Fibroblast of mammary gland (primary cell): ENCODE measurements at places on chromosomes 5 and 9.

- peak; percentile 90 for DNase-seq
Observed at GRCh38 chr5:10528056-10528816, 35.6 kb upstream of the ANKRD33B start.

DNA sequence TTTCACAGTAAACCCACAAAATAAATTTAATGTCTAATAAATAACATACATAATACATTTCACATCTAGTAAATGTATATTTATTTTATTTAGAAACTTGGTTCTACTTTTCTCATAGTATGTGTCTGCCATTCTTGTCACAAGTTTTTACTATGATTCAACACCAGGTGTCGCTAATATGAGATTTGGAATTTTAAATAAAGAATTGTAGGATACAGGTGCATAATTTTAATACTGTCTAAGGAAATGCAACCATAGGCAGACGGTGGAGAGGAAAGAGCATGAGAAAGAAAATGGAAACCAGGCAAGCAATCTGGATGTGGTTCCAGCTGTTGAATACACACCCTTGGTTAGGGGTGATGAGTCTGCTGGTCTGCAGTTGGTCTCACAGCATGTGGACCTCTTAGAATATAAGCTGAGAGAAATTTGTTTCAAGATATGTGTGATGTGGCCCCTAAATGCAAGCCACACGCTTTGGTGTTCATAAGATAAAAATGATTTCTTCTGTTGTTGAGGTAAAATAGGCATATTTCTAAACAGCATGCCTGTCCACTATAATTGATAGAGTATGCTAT lies 114.7 kb upstream of the TXNDC8 start:
- peak; percentile 32 for DNase-seq

- peak; percentile 19 for DNase-seq
Observed at GRCh38 chr9:101705135-101705661, 33.2 kb downstream of the GRIN3A start.

DNA sequence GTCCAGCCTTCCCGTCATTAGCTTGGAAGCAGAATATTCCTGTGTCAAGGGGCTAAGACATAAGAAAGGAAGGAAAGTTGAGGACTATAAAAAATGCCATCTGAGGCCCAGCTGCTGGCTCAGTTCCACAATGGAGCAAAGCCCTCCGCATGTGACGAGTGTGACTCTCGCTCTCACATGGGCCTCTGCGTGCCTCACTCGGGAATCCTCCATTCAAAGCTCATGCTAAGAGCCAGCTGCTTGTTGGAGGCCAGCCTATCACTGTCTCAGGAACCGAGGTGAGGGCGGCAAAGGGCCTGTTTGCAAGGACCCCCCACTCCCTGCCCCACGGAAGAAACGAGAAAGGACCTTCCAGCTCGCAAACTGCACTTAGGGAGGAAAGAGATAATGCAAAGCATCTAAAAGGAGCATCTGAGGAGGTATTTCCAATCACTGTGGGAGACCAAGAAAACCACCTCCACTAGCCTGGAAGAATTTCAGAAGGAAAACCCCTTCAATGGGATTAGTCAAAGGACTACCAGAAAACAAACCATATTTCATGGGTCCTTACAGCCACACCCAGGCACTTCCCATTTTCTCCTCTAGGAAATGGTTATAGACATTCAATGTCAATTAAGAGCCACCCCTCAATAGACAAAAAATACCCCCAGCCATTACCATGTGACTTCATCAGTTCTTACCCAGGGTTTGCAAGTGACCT lies 95.3 kb downstream of the PRRT1B start:
- DNase-seq, result no peak

DNA sequence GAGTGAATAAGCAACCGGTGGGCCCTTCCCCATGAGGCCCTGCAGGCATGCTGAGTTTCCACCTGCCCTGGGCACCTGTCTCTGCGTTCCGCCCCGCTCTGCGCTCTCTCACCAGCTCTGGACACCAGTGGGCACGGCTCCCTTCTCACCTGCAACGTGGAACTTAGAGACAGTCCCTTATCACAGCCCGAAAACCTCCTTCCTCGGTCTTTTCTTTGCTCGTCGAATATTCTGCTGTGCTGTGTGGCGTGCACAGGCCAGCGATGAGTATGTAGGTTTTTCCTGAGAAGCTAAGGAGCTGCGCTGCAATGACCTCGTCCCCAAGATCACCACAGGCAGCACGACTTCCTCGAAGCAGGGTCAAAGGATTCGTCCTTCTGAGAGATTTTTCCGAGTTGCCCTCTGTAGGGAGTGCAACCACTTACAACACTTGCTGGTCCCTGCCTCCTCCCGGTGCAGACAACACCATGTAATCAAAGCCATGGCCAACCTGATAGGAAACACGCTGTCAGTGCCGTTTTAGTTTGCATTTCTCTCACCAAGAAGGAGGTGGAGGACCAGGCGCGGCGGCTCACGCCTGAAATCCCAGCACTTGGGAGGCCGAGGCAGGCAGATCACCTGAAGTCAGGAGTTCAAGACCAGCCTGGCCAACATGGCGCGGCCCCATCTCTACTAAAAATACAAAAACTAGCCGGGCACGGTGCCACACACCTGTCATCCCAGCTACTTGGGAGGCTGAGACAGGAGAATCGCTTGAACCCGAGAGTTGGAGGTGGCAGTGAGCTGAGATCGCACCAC lies 27.2 kb upstream of the NOTCH1 start:
- DNase-seq, result no peak

DNA sequence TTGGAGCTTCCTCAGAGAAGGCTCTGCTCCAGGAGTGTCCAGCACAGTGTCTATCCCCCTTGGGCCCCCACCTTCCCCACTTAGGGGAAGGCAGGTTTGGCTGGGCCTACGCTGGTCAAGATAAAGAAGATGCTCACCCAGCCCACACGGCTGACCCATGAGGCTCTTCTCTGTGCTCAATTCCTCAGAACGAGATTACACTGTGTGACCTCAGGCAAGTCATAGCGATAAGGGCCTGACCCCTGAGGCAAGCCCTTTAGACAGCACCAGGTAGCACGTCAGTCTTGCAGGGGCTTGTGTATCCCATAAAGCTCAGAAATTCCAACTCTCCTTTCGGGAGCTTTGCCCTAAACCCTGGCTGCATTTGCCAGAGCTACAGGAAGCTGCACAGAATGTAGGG lies 32.6 kb downstream of the CORO2A start:
- DNase-seq, result no peak

GRCh38 chr9:22237497-22238363 lies 208.9 kb upstream of the DMRTA1 start:
- DNase-seq, result peak; percentile 86

DNA sequence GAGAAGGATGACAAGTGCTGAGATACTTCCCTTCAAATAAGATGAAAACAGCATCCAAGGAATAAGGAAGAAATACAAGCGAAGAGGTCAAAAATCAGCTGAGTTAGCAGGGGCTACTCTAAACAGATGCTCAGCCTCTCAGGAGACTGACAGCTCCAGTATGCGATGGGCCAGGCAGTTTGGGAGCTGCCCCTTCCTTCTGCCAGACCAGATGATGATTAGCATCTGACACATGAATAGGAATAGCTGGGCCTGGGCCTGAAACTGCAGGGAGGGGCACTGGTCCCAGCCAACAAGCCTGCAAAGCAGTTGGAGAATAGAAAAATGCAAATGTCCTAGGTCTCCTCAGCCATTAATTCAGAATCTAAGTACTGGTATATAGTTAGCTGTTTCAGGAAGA lies 13.1 kb upstream of the MAP3K1 start:
- DNase-seq, result no peak

DNA sequence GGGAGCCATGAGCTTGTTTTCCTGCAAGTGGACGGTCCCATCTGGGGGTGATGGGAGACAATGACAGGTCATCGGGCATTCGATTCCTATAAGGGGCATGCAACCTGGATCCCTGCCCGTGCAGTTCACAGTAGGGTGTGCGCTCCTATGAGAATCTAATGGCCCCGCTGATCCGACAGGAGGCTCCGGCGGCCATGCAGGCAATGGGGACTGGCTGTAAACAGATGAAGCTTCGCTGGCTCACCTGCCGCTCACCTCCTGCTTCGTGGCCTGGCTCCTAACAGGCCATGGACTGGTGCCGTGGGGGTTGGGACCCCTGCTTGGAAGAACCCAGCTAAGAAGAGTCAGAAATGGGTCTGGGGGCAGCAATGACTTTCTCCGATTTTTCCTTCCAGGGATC lies 21.0 kb downstream of the PAEP start:
- no peak for DNase-seq

DNA sequence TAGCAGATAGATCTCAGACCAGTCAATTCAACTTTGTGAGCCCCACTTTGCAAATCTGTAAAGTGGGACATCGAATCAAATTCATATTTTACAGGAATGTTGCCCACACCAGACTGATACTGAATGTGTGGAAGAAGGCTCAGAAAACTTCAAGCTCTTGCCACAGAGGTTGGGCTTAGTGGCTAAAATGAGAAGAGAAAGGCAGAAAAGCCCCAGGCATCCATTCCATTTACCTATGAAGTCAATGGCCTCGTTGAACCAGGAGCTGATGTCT lies 1.7 kb downstream of the DUSP1 start:
- no peak for DNase-seq

DNA sequence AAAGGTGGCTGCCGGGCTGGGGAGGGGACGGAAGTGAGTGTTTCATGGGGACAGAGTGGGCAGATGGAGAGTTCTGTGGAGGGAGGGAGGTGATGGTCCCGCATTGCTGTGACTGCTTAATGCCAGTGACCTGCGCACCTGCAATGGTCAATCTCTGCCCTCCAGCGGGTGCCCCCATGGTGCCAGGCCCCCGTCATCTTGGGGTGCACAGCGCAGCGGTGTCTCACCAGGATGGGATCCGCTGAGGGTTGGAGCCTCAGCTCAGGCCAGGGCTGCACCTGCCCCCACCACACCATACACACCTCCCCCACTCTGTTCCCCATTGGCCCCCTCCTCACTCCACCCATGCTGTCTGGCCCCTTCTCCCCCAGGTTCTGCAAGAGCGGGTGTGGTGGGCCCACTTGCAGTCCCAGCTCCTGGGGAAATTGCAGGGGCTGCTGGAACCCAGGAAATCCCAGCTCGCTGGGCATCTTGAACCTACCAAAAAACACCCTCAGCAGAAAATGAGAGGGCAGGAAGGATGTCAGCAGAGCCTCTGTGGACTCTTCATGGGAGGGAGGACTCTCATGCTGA lies 12.1 kb upstream of the CAMSAP1 start:
- DNase-seq, result no peak

GRCh38 chr9:15935661-15936305 lies 382.9 kb downstream of the CCDC171 start:
- DNase-seq, result peak; percentile 66

DNA sequence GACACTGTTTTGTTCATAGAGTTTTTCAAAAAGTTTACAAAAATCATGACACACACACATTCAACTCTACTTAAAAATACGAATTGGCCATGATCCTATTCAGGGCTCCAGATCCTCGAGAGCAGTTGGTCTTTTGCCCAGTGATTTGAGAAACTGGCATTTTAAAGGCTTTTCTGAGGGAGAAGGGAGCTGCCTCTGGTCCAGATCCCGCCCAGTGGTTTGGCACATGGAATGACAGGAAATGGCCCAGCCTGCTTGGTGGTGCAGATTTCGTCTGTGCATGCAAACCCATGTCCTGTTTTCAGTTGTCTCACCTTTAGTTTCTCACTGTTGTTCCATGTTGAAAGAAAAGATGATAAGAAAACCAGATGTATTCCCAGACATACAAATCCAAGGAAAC lies 3.6 kb downstream of the CAMK4 start:
- peak; percentile 25 for DNase-seq

GRCh38 chr5:64513492-64513891 lies 7.7 kb downstream of the RGS7BP start:
- DNase-seq, result no peak

DNA sequence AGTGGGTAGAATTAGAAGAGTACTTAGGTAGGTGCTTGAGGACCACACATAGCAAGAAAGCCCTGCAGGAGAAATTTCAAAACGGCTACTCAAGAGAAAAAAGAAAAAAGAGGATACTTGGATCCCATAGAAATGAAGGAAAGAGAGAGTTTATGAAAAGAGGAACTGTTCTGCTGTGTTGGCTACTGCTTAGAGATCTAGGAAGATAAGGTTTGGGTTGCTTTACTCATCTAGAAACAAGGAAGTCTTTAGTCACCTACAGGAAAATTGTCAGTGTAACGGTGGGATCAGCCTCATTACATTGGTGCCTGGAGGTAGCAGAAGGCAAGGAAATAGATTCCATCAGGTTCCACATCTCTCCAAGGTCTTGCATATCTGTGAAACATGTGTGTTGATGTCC lies 14.8 kb upstream of the C5orf46 start:
- DNase-seq, result no peak

GRCh38 chr5:169494383-169494935 lies 89.1 kb upstream of the SPDL1 start:
- DNase-seq, result peak; percentile 7
